Adrenal gland (tissue), 19 donors: ENCODE measurements at places on chromosomes 3 and 15. TPM values are rescaled to one million over a fixed set of nuclear protein-coding genes. Genes with fewer than 3 reads are reported as not detected.

The DUOXA1 gene
- 2.9 TPM for polyA plus RNA-seq

The ERC2 gene
- polyA plus RNA-seq, result 1.1 TPM

The ROPN1 gene
- not detected for polyA plus RNA-seq

The TRIM59 gene
- polyA plus RNA-seq, result 0.32 TPM

The CASR gene
- 0.03 TPM for polyA plus RNA-seq

The ZIC1 gene
- polyA plus RNA-seq, result not detected

The MRPS25 gene
- 47.1 TPM for polyA plus RNA-seq

The LOXL1 gene
- 58.0 TPM for polyA plus RNA-seq

DNA sequence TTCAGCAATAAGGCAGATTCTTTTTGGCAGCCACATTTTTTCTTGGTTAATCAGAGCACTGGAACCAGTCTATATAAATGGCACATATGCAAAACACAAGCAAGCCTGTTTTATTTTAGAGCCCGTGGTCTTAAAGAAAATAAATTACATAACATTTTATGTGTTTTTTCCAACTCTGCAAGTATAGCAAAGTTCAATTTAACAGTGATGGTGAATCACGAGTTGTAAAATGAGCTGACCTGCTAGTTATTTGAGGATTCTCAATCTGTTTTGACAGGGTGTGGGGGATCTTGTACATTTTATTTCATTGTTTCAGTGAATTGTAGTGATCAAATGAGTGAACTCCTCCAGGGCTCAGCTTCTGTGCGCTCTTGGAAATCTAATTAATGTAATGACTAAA lies 2.7 kb downstream of the ARHGEF26 start:
- no peaks in the 10 kb centered on the region for H3K27me3 ChIP-seq
- H3K36me3 ChIP-seq, result no peaks in the 10 kb centered on the region
- H3K4me3 ChIP-seq, result no peak overlapping the region
- no peak for DNase-seq

GRCh38 chr3:111735243-111735758 lies 123.8 kb upstream of the PHLDB2 start:
- no peak overlapping the region for H3K4me3 ChIP-seq
- peak; percentile 34 for DNase-seq
- no peak overlapping the region for H3K27ac ChIP-seq
- H3K4me1 ChIP-seq, result peaks cover 43% of the 10 kb centered on the region

DNA sequence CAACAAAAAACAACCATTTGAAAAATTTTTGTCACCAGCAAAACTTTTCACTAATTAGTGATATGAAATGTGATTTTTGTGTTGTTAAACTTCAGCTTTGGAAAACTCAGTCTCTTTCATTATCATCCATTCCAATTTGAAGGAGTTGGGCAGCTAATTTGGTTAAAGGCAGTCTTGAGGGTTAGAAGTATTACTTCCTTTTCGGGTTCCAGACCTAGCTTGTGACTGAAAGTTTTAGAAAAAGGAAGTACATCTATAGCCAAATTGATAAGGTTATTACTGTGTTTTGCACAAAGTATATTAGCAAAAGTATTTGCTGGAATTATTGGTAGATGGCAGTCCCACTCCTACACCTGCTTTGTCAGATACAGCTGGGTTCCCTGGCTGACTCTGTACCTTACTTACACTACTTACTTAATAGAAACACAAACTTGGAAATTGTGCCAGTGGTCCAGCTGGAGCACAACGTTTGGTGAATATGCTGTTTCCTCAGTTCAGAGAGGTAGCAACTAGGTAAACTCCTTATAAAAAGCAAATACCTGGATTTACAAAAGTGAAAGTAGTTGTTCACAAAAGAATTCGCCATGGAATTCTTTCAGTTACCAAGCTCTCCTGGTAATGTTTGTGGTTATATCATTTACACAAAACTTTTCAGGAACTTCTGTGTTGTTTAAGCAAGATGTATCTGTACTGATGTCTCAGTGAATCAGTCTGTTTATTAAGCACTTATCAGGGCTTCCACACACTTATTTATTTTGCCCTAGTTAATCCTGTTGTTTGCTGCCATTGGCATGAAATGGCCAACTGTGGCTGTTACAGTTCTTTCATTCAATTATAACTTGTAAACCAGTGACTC lies 31.6 kb downstream of the TIPARP start:
- peak overlapping the region; percentile 3 for H3K4me3 ChIP-seq
- H3K27ac ChIP-seq, result no peak overlapping the region
- no peaks in the 10 kb centered on the region for H3K27me3 ChIP-seq
- DNase-seq, result no peak
- peaks cover 10% of the 10 kb centered on the region for H3K4me1 ChIP-seq

DNA sequence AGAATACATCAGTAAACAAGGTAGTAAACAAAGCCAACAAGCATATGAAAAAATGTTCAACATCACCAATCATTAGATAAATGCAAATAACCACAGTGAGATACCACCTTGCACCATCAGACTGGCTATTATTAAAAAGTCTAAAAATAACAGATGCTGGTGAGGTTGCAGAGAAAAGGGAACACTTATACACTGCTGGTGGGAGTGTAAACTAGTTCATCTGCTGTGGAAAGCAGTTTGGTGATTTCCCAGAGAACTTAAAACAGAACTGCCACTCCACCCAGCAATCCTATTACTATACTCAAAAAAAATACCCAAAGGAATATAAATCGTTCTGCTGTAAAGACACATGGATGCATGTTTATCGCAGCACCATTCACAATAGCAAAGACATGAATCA lies 30.3 kb upstream of the ZBTB38 start:
- DNase-seq, result no peak
- H3K27ac ChIP-seq, result no peak overlapping the region
- no peaks in the 10 kb centered on the region for H3K36me3 ChIP-seq
- H3K4me3 ChIP-seq, result no peak overlapping the region
- no peaks in the 10 kb centered on the region for H3K27me3 ChIP-seq

GRCh38 chr3:194702545-194702944 lies 16.9 kb downstream of the FAM43A start:
- no peak overlapping the region for H3K4me3 ChIP-seq
- H3K27me3 ChIP-seq, result no peaks in the 10 kb centered on the region
- H3K4me1 ChIP-seq, result no peaks in the 10 kb centered on the region
- H3K27ac ChIP-seq, result no peak overlapping the region

DNA sequence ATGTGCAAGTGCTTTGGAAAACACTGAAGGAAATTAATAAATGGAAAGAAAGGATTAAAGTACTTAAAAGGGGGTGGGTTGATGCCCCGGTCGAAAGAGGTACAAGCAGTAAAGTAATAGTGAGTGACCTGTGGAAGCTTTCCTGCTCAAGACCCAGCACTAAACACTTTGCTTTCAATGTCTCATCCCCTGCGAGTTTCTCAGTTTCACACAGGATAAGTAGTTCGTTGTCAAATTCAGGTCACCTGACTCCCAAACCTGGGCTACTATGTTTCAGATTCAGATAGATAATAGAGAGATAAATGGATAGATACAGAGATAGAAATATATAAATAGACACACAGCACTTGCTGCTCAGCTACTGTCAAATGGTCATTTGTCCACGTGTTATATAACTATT lies 19.6 kb downstream of the STAC start:
- no peaks in the 10 kb centered on the region for H3K4me1 ChIP-seq
- DNase-seq, result no peak
- H3K36me3 ChIP-seq, result no peaks in the 10 kb centered on the region
- H3K27me3 ChIP-seq, result no peaks in the 10 kb centered on the region

DNA sequence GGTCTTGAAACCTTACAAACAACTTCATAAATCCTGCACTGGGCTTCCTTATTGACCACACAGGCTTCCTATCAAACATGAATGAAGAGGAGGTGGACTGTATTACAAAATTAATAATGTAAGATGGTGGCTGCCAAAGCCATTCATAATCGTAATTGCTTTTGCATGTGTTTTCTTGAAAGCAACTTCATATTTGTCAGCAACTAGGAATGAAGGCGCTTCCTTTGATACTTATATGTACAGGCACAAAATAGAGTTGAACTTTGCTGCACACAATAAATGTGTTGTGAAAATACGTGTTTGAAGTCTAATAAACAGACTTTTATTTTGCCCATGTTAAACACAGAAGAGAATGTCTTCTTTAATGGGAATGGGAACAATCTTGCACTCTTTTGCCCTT lies 72.1 kb upstream of the OXTR start:
- no peaks in the 10 kb centered on the region for H3K4me1 ChIP-seq
- H3K4me3 ChIP-seq, result no peak overlapping the region
- H3K27me3 ChIP-seq, result no peaks in the 10 kb centered on the region
- no peak overlapping the region for H3K27ac ChIP-seq

GRCh38 chr3:167209011-167209410 lies 171.1 kb downstream of the ZBBX start:
- H3K27ac ChIP-seq, result no peak overlapping the region
- no peak overlapping the region for H3K4me3 ChIP-seq
- DNase-seq, result no peak
- H3K36me3 ChIP-seq, result no peaks in the 10 kb centered on the region

DNA sequence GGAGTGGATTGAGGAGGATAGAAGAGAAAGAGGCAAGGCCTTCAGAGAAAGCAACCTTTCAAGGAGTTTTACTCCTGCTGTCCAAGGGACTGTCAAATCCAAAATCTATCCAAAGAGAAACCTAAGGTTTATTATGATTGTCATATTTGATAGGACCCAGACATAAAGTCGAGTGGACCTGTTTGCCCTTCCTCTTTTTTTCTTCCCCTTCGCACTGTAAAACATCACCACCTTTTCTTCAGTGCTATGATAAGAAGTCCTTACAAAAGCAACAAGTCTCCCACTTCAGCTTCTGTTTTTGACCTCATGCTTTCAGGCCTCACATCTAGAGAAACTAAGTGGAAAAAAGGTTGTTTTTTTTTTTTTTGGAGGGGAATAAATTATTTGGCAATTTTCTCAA lies 73.0 kb downstream of the TRPC1 start:
- no peak overlapping the region for H3K27ac ChIP-seq
- H3K36me3 ChIP-seq, result no peaks in the 10 kb centered on the region
- no peaks in the 10 kb centered on the region for H3K27me3 ChIP-seq
- no peak overlapping the region for H3K4me3 ChIP-seq
- H3K4me1 ChIP-seq, result no peaks in the 10 kb centered on the region

- H3K4me3 ChIP-seq, result no peak overlapping the region
- no peak overlapping the region for H3K27ac ChIP-seq
- H3K27me3 ChIP-seq, result no peaks in the 10 kb centered on the region
These were observed 29.3 kb upstream of the SH3BP5 start for GRCh38 chr3:15361494-15362214.

- H3K27ac ChIP-seq, result no peak overlapping the region
- no peak for DNase-seq
- H3K4me3 ChIP-seq, result no peak overlapping the region
- H3K27me3 ChIP-seq, result no peaks in the 10 kb centered on the region
- no peaks in the 10 kb centered on the region for H3K36me3 ChIP-seq
These were observed 107.1 kb downstream of the ATG7 start for GRCh38 chr3:11379238-11379823.

DNA sequence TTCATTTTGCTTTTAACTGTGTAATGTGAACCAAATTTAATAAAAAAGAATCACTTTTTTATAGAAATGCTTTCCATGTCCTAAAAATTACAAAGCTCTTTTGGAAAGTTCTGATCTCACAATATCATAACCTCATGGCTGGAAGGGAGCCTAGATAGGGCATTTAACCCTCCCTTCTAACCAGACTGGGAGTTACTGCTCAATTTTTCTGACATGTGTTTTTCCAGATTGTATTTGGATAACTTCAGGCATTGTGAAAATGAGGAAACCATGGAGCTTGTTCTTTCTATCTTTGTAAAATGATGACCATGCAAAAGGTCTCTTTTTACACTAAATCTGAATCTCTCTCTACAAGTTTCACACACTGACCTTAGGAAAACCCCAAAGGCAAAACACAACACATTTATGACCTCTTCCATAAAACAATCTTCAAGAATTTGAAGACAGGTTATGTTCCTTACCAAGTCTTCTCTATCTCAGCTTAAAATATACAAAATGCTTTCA lies 508.8 kb downstream of the DIPK2A start:
- H3K4me3 ChIP-seq, result no peak overlapping the region
- no peaks in the 10 kb centered on the region for H3K27me3 ChIP-seq
- no peaks in the 10 kb centered on the region for H3K4me1 ChIP-seq
- H3K36me3 ChIP-seq, result no peaks in the 10 kb centered on the region
- no peak for DNase-seq
- H3K27ac ChIP-seq, result no peak overlapping the region

- no peaks in the 10 kb centered on the region for H3K4me1 ChIP-seq
- no peaks in the 10 kb centered on the region for H3K36me3 ChIP-seq
- H3K4me3 ChIP-seq, result no peak overlapping the region
- H3K27ac ChIP-seq, result no peak overlapping the region
- peak; percentile 79 for DNase-seq
These were observed 271.5 kb upstream of the DCBLD2 start for GRCh38 chr3:99172736-99173657.

DNA sequence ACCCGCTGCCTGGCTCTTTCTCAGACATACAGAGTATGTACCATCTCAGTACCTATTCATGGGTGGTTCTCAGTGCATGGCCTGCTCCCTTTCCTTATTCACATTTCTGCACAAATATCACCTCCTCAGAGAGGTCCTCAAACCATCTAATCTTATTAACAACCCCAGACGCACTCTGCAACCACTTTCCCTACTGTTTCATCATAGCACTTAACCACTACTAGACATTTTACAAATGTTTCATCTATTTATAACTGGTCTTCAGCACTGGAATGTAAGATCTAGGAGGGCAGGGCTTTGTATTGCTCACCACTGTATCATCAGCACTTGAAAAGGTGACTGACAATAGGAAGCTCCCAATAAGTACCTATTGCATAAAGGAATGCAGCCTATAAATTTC lies 45.1 kb downstream of the TNIK start:
- H3K36me3 ChIP-seq, result no peaks in the 10 kb centered on the region
- no peak for DNase-seq
- no peak overlapping the region for H3K27ac ChIP-seq
- H3K4me3 ChIP-seq, result no peak overlapping the region
- H3K4me1 ChIP-seq, result no peaks in the 10 kb centered on the region
- H3K27me3 ChIP-seq, result no peaks in the 10 kb centered on the region

- H3K36me3 ChIP-seq, result no peaks in the 10 kb centered on the region
- H3K4me1 ChIP-seq, result peaks cover 46% of the 10 kb centered on the region
- H3K4me3 ChIP-seq, result no peak overlapping the region
- no peak for DNase-seq
- no peak overlapping the region for H3K27ac ChIP-seq
These were observed 30.1 kb downstream of the BTD start for GRCh38 chr3:15631426-15632211.

DNA sequence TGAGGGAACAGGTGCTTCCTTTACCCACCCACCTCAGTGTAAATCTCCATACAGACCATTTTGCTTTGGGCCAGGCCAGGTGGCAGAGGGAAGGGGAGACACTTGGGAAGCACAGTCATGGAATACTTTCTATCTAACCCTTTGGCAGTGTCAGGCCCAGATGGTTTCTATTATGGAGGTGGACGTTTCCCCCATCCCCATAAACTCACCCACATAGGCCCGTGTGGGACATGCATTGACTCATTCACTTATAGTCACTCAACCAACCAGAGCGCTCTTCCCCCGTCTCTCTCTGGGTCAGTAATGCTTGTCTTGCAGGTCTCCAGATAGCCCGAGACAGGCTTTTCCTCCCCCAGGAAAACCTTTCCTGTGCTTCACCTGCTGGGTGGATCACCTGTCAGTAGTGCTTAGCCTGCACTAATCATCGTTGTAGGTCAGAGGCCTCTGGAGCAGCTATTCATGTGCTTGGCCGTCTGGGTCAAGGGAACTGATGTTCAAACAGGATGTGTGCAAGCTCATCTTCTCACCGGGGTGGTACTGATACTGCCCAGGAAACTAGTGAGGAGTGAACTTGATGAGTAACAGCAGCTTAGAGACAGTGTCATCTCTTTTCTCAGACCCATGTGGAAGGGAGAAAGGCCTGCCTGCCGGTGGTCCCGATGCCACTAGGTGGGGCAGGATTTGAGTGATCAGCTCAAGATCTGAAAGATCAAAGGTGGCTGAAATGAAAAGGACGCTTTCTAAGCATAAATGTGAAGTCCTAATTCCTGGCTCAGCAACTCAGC lies 67.1 kb downstream of the CEMIP start:
- no peaks in the 10 kb centered on the region for H3K4me1 ChIP-seq
- H3K27ac ChIP-seq, result no peak overlapping the region
- no peak for DNase-seq
- H3K36me3 ChIP-seq, result no peaks in the 10 kb centered on the region
- H3K4me3 ChIP-seq, result no peak overlapping the region
